SIG-M5 (cell line): ENCODE measurements at places on chromosomes 3 and 15.

GRCh38 chr3:139694542-139694941 lies 16.8 kb upstream of the NMNAT3 start:
- no peak for DNase-seq

DNA sequence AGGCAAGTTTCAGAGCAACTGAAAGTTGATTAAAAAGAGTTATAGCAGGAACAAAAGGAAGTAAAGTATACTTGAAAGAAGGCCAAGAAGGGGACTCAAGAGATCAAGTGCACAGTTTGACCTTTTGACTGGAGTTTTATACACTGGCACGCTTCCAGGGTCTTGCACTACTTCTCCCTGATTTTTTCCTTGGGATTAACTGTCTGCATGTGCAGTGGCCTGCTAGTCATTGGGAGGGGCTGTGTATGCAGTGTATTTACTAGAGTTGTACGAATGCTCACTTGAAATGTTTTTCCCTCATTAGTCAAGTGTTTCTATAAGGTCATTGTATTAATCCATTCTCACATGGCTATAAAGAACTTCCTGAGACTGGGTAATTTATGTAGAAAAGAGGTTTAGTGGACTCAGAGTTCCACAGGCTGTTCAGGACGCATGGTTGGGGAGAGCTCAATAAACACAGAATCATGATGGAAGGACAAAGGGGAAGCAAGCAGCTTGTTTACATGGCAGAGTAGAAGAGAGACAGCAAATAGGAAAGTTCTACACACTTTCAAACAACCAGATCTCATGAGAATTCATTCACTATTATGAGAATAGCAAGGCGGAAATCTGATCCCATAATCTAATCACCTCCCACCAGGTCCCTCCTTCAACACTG lies 571.8 kb downstream of the ZPLD1 start:
- no peak for DNase-seq

DNA sequence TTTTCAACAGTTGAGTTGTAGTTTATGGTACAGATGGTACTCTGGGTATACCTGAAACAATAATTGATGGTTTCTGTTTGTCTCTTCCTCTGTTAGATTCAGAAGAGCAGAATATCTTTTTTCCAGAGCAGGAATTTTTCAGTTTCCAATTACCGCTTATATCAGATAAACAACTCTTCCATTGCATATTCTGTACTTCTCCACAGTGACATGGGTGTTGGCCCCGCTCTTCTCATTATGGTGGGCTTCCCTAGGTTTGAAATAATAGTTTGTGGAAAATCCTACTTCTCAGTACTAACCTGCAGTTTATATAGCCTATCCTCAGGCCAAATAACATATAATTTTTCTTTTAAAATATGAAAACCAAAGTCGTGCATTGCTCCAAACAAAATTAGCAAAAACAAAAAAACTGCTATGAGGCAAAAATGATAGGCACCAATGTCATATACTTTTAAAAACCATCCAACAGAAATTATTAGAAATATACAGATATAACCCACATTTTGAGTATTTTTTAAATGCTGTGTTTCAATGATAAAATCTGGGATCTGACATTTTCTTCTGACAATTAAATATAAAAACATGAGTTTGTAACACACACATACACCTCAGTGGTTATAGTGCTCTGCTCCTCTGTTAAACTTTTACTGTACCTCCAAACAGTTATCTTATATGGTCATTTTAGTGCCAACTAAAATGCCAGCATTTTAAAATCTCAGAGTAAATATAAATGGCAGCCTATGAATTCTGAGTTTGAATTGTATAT lies 56.8 kb downstream of the CMSS1 start:
- no peak for DNase-seq

GRCh38 chr3:107063351-107063750 lies 313.9 kb upstream of the CCDC54 start:
- DNase-seq, result no peak

DNA sequence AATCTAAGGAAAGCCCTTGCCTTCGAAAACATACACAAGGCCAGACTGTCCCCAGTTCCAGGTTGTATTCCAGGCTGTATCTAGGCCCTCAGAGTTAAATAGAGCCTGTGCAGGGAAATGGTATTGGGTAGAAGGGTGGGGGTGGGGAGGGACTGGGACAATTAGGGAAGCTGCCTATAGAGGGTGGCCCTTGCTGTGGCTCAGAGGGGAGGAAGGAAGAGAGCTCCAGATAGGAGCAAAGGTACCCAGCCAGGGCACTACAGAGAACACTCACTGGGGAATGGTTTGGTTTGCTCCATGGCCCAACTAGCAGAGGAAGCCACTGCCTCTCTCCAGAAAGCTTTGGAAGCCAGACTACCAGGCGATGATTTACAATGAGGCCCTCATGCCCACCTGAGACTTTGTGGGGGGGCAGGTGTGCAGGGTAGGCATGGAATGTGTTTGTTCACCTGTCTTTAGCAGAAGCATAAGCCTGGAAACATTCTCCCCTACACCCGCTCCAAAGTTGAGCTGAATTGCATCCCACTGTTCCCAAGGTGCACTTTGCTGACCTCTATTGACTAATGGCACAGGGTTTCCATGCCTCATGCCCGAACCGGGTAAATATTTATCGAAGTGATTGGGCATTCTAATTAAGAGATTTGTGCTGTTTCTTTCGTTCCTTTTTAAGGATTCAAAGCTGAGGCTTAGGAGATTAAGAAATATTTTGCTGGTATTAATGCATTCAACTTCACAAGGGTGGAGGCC lies 6.3 kb upstream of the TLE3 start:
- no peak for DNase-seq

GRCh38 chr3:6524479-6524878 lies 336.4 kb upstream of the GRM7 start:
- no peak for DNase-seq

DNA sequence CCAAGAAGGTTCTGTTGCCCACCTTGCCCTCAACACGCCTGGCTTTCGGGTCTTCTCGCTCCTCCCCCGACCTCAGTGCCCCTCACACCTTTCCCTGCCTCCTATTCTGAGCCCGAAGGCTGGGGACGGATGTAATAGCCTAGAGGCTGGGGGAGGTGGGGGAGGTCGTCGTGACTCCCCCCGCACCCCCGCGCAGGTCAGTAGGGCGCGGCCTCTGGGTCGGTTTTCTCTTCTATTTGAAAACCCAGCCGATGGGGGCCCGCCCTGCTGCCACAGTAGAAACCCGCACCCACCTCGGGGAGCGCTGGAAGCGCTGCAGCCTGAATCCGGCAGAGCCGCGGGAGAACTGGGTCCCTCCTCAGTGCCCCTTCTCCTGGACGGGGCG lies 1.0 kb upstream of the RBPMS2 start:
- DNase-seq, result no peak
